ENCODE measurements at places on chromosomes 16 and 17.

GRCh38 chr16:77406680-77407079 lies 28.2 kb downstream of the ADAMTS18 start:
- DNase-seq = no peak

DNA sequence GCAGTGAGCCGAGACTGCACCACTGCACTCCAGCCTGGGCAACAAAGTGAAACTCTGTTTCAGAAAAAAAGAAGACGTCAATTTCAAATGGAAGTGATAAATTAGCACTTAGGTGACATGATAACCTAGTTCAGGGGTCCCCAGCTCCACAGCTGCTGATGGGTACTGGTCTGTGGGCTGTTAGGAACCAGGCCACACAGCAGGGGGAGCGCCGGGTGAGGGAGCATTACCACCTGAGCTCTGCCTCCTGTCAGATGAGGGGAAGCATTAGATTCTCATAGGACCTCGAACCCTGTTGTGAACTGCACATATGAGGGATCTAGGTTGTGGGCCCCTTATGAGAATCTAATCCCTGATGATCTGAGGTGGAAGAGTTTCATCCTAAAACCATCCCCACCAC lies 253.0 kb downstream of the FOXL1 start:
- DNase-seq = no peak

GRCh38 chr16:49972280-49972679 lies 52.7 kb upstream of the CNEP1R1 start:
- DNase-seq = no peak

- no peak for DNase-seq
Observed at GRCh38 chr16:71762186-71762585, 37.7 kb upstream of the PHLPP2 start.

DNA sequence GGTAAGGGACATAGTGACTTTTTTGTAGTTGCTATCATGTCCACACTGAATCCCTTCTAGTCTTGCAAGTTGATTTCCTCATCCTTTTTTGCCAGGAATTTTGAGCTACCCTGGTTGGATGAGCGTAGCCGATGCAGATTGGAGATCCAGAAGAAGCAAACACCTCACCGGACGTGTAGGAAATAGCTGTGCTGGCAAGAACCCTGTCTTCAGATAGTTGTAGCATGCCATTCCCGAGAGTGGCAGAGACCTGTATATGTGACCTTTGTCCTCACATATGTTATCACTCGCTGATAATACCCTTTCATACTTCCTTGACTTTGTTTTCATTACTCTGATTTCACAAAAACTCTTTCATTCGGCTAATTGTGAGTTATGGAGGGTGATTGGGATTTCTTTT lies 6.2 kb upstream of the CASC3 start:
- DNase-seq = no peak

DNA sequence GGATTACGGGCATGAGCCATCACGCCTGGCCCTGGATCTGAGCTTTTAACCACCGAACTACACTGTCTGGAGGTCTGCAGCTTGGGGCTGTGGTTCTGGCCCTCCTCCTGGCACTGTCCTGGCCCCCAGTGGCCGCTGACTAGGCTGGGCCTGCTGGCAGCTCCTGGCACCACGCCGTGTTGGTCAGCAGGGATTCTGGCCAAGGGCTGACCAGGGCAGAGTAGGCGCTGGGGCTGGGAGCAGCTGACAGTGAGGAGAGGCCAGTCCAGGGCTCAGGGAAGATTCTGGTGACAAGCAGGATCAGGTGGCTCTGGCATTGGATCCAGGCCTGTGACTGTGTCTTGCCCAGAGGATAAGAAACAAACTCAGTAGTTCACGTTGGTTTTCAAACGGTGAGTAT lies 14.6 kb downstream of the EEF2K start:
- no peak for DNase-seq

DNA sequence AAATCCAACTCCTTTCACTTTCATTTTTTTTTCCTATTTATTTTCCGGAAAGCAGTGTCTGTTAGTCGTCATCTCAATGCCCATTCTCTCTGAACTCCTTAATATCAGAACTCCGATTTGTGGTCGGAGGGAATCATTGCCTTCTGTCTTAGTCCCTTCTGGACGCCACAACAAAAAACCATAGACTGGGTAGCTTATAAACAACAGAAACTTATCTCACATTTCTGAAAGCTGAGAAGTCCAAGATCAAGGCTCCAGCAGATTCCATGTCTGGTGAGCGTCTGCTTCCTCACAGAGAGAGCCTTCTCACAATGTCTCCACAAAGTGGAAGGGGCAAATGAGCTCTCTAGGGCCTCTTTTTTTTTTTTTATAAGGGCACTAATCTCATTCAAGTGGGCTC lies 296.6 kb upstream of the CDH11 start:
- DNase-seq = no peak

DNA sequence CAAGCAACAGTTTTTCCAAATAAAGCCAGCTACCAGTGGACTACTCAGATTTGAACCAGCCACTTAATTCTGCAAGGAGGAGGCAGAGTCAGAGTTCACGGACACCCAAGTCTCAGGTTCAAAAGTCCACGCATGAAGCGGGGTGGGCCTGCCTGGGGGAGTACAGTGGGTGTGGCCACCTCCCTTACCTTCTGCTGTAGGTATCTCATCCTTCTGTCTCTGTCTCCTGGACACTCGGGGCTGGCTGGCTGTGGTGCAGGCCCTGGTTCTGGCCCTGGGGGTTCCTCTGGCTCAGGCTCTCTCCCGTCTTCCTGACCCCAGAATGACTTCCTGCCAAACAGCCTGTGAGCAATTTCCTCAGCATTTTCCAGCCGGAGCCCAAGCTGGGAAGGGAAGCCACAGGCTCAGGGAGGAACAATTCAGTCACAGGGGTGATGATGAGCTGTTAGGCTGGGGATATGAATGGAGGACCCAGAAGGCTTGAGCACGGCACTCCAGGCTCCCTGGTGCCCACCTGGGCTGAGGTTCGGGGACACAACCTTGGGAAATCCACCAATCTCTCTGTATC lies 101.9 kb downstream of the LITAF start:
- DNase-seq = no peak

GRCh38 chr17:69323806-69324205 lies 3.1 kb downstream of the ABCA5 start:
- no peak for DNase-seq

- DNase-seq = no peak
Observed at GRCh38 chr16:75565640-75566039, 539 bp upstream of the GABARAPL2 start.

DNA sequence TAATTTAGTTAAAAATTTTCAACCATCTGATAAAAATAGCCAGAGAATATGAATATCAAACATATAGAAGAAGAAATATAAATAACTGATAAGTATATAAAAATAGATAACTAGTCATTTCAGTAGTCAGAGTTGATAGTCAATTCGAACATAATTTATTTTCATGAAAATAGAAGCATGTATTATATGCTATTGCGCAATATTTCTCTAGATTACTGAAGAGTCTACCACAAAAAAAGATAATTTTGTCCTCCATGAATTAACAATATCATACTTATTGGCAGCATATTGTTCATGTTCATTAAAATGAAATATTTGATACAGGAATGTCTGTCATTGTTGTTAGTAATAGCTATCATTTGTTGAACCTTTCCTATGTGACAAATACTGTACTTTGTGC lies 376.2 kb upstream of the TOM1L1 start:
- no peak for DNase-seq

- DNase-seq = no peak
Observed at GRCh38 chr16:87584271-87584670, 18.0 kb upstream of the JPH3 start.

DNA sequence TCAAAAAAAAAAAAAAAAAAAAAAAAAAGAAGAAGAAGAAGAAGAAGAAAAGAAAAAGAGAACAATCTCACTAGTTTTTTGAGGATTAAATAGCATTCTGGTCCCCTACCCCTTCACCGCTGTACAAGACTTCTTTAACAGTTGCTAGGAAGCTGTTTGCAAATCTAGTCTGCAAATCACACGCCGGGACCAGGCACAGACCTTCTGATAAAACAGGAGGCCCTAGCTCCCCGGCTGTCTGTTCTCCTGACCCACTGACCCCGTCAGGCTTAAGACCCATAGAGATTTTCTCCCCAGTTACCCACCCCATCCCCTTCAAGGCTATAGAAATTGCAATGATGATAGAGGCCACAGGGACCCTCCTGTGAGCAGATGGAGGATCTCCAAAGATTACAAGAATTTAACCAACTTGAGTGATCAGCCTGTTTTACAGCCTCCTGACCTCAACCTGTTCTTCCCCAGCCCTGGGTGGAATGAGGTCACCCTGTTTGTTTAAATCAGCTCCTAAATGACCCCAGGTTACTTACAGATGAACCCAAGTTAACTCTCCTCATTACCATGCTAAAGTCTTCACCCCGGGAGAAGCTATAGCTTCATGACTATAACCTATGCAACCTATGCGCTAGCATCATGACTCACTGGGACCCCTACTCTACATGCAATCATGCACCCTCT lies 11.8 kb upstream of the SULT1A1 start:
- DNase-seq = no peak

DNA sequence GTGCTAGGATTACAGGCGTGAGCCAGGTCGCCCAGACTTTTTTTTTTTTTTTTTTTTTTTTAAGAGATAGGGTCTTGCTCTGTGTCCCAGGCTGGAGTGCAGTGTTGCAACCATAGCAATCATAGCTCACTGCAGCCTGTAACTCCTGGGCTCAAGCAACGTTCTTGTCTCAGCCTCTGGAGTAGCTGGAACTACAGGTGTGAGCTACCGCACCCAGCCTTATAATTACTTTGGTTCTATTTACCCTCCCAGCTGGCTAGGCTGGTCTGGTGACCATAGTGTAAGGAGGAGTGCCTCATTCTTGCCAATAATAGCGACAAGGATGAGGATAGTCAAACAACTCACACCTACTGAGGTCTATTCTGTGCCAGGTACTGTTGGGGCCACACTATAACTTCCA lies 39.6 kb upstream of the USP7 start:
- no peak for DNase-seq

DNA sequence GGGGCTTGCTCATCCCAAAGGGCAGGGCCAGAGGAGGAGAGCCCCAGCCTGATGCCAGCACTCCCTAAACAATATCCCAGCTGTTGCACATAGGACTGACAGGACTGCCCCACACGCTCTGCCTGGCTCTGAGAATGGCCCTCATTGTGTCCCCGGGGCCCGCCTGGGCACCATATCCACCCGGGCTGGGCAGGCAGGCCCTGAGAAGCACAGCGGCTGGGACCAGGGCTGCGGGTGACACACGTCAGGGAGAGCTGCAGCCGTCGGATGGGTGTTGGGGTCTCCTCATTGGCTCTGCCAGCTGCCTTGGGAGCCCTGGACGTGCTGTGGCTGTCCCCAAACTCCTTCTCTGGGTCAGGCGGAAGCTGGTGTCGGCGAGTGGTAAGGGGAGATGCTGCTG lies 4.2 kb downstream of the BCAR1 start:
- no peak for DNase-seq

- no peak for DNase-seq
Observed at GRCh38 chr16:1532771-1533170, 695 bp upstream of the TMEM204 start.

- DNase-seq = no peak
Observed at GRCh38 chr17:64982139-64982915, 63.0 kb upstream of the LRRC37A3 start.

DNA sequence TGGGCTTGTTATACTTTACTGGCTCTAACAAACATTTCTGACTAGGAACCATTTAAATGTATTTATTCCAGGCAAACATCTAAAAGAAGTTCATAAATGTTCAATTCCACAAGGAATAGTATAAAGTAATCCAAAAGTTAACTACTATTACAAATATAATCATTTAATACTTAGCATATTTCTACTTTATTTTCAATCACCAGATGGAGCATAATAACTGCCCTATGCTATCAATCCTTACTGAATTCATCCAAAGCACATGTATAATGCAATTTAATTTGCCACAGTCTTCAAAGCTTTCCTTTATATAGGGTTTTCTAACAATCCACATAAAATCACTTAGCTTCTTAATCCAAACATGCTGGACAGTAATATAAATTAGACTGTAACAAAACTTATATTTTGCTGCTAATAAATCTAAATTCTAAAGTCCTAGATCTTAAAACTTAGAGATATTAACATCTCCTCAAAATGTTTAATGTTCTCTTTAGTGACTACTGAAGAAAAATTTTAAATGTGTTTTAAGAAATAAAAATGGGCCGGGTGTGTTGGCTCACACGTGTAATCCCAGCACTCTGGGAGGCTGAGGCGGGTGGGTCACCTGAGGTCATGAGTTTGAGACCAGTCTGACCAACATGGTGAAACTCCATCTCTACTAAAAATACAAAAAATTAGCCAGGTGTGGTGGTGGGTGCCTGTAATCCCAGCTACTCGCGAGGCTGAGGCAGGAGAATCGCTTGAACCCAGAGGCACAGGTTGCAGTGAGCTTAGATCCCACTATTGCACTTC lies 5.9 kb downstream of the MEIOB start:
- DNase-seq = no peak

GRCh38 chr17:7308625-7309433 lies 1.4 kb downstream of the EIF5A start:
- DNase-seq = no peak
